ENCODE measurements at places on chromosomes 13 and 19.

- no peaks in the 10 kb centered on the region for H3K36me3 ChIP-seq
- peaks cover 14% of the 10 kb centered on the region for H3K4me1 ChIP-seq
- H3K4me3 ChIP-seq, result no peak overlapping the region
- no peak overlapping the region for H3K27ac ChIP-seq
Observed at GRCh38 chr13:77388944-77389624, 62.2 kb upstream of the MYCBP2 start.

DNA sequence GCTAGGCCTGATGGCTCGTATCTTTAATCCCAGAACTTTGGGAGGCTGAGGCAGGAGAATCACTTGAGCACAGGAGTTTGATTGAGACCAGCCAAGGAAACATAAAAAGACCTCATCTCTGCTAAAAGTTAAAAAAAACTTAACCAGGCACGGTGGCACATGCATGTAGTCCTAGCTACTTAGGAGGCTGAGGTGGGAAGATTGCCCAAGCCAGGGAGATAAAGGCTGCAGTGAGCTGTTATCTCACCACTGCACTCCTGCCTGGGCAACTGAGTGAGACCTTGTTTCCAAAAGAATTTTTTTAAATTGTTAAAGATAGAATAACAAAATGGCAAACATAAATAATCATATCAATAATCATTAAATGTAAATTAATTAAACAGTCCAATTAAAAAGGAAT is 365.8 kb downstream of the MTUS2 start:
- H3K4me3 ChIP-seq, result no peak overlapping the region
- no peaks in the 10 kb centered on the region for H3K27me3 ChIP-seq
- H3K27ac ChIP-seq, result no peak overlapping the region
- H3K36me3 ChIP-seq, result no peaks in the 10 kb centered on the region

DNA sequence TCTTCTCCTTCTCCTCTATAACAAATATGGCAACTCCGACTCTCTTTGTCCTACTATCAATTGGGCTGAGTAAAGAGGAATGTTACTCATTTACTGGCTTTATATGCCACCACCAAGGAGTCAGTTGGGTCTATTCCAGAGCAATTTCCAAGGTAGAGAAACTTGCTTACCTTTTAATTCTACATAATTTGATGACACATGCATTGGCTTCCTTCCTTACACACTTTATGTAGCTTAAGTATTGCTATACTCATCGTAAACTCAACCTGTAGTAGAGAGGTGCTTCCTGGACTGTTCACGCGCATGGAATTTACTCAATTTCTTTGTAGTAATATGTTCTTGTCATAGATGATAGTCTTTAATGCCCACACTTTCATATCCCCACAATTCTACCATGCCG is 160.7 kb downstream of the LMO7 start:
- no peaks in the 10 kb centered on the region for H3K27me3 ChIP-seq
- no peak for DNase-seq
- H3K4me1 ChIP-seq, result no peaks in the 10 kb centered on the region
- no peak overlapping the region for H3K4me3 ChIP-seq
- no peak overlapping the region for H3K27ac ChIP-seq

GRCh38 chr19:18843960-18844359 is 12.2 kb downstream of the UPF1 start:
- peak overlapping the region; percentile 52 for H3K4me3 ChIP-seq
- peaks cover 6% of the 10 kb centered on the region for H3K27me3 ChIP-seq
- H3K36me3 ChIP-seq, result no peaks in the 10 kb centered on the region
- H3K27ac ChIP-seq, result peak overlapping the region; percentile 66

GRCh38 chr19:28290963-28291657 is 921.8 kb downstream of the UQCRFS1 start:
- DNase-seq, result no peak
- H3K27ac ChIP-seq, result no peak overlapping the region
- no peaks in the 10 kb centered on the region for H3K36me3 ChIP-seq
- peaks cover 5% of the 10 kb centered on the region for H3K27me3 ChIP-seq
- H3K4me3 ChIP-seq, result no peak overlapping the region
- H3K4me1 ChIP-seq, result no peaks in the 10 kb centered on the region
